ENCODE measurements at places on chromosomes 2 and 18.

DNA sequence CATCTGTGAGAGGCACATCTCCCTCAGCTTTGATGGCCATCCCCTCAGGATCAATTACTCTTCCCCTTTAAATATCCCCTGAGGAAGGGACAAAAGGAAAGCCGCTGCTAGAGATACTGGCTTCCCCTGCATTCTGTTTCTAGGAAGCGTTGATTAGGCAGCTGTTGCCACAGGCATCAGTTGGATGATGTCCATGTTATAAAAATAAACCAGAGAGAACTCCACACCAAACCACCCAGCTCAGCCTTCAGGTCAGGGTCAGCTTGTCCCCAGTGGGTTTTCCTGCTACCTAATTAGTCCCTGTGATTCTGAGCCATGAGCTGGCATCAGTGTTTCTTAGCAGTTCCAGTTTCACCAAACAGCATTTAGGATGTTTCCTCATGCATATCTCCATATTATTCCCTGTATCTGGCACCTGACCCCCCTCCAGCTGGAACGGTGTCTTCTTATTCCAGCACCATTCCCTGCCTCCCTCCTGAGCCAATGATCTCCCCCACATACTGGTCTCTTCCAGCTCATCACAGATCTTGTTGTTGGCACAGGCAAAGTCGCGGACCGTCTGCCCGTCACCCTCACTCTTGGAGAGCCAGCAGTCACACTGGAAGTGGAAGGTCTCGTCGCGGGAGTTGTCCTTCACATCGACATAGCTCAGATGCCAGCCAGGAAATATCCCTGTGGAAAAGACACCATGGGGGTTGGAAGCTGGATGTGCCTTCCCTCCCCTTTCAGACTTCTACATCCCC, 168.4 kb downstream of the LOXHD1 start:
- no peak for DNase-seq

DNA sequence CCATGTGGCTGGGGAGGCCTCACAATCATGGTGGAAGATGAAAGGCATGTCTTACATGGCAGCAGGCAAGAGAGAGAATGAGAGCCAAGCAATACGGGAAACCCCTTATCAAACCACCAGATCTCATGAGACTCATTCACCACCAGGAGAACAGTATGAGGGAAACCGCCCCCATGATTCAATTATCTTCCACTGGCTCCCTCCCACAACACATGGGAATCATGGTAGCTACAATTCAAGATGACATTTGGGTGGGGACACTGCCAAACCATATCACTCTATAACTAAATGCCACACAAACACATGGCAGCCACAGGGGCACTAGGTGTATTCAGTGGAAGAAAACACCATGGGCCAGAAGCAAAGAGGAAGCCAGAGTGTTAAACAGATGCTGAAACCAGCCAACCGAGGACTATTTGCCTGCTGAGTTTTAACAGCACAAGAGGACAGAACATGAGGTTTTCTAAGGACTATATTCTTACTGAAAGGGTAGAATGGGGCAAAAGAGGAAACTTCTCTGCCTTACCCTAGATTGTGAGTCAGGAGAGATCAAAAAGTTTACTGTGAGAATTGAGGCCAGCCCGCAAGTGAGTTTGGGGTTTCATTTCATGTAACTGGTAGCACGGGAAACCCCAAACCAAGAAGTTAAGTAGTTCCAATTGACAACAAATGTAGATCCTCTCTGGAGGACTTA, 49.2 kb downstream of the SIGLEC15 start:
- DNase-seq = no peak

DNA sequence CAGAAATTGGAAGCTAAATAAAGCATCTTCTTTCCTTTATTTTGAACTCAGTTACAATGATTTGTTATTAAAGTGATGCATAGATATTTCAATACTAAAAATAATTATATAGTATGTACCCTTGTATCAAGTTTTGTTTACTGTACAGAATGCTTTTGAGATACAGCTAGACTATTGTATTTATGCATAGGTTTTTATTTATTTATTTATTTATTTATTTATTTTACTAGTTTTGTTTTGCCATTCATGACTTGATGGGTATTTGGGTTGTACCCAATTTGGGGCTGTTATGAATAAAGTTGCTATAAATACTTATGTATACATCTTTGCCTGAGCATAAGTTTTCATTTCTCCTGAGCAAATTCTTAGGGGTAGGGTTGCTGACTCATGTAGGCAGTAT, 118.7 kb upstream of the NXPH2 start:
- DNase-seq = no peak

DNA sequence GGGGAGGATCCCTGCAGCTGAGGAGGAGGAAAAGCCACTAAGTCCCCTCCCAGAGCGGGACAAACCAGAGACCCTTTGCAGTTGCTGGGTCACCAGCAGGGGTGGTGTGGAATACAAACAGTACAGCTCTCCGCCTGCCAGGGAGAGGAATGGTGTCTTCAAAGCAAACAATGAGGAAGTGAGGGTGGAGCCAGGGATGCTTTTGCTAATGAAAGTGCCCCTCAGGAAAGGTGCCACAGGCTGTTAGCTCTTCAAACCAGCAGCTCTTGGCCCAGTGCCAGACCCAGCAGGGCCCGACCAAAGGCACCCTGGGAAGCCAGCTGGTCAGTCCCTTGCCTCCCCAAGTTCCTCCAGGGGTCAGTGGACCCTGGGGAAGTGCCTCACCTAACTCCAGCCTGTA, 102.8 kb downstream of the HIBCH start:
- DNase-seq = peak; percentile 25

DNA sequence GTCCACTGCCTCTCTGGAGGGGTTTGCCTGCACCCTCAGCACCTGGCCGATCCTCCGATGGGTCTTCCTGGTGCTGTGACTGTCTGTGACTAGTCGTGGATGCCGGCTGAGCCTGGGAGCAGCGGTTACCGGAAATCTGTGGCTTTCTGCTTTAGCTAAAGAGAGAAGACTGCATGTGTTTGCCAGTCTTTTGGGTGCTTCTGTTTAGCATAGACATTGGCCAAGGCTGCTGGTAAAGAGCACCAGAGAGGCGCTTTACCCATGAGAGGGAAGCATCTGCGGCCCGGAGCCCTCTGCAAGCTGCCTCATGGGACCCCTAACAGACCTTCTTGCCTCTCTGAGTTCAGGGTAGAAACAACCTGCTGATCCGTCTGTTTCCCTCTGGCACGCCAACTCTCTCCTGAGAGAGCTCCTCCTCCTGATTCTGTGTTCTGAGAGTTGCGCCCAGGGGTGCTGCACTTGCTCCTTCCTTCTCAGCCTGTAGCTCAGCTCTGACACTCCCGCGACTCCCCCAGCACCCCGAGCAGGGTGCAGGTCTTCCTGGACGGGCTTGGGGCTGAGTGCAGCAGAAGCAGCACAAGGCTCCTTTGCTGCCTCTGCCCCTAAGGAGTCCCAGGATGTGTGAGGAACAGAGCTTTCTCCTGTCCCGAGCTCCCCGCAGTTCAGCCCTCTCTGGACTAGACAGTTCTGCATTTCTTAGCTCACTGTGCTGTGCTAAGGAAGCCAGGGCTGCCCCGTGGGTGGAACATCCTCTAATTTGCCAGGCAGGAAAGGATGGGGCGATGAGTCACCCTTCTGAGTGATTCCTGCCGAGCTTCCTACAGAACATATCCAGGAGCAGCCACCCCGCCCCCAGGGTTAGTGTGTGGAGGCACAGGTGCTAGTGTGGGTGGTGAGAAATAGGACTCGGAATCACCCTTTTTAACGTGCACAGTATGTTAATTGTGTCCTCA, 203.2 kb downstream of the SH3RF3 start:
- no peak for DNase-seq
